Lower leg skin (tissue), 4 donors: ENCODE measurements at places on chromosomes 4 and X. TPM values are rescaled to one million over a fixed set of nuclear protein-coding genes. Genes with fewer than 3 reads are reported as not detected.

The SLC7A11 gene
- total RNA-seq: 1.2 TPM

The LPAR4 gene
- not detected for total RNA-seq

The ADGRL3 gene
- total RNA-seq: 12.3 TPM

The PAGE2B gene
- not detected for total RNA-seq

The NDNF gene
- 2.9 TPM for total RNA-seq

The SPATA18 gene
- total RNA-seq: 12.9 TPM

The BGN gene
- total RNA-seq: 25.9 TPM

The C4orf33 gene
- 7.8 TPM for total RNA-seq

The RBM47 gene
- total RNA-seq: 73.8 TPM

The PRR32 gene
- total RNA-seq: not detected

The LRAT gene
- total RNA-seq: 0.15 TPM

The BTC gene
- total RNA-seq: 35.7 TPM

The SMIM10 gene
- not detected for total RNA-seq

The LONRF3 gene
- 1.8 TPM for total RNA-seq

The SOWAHB gene
- 5.6 TPM for total RNA-seq

The SERPINA7 gene
- not detected for total RNA-seq

The SMPX gene
- total RNA-seq: not detected

The TLR7 gene
- total RNA-seq: 0.15 TPM

The SATL1 gene
- total RNA-seq: not detected

The GABRQ gene
- total RNA-seq: 0.13 TPM

The CCNI gene
- total RNA-seq: 155 TPM

The RBPJ gene
- 44.4 TPM for total RNA-seq

The GRPR gene
- total RNA-seq: not detected

The POU4F2 gene
- total RNA-seq: not detected

The ADH7 gene
- 0.52 TPM for total RNA-seq

The DCAF4L1 gene
- not detected for total RNA-seq

The MAGEA11 gene
- not detected for total RNA-seq

The STK26 gene
- 7.0 TPM for total RNA-seq

The REPS2 gene
- total RNA-seq: 9.3 TPM

The PHOX2B gene
- not detected for total RNA-seq

The EMCN gene
- 1.9 TPM for total RNA-seq
